ENCODE measurements at places on chromosomes 2 and 18.

DNA sequence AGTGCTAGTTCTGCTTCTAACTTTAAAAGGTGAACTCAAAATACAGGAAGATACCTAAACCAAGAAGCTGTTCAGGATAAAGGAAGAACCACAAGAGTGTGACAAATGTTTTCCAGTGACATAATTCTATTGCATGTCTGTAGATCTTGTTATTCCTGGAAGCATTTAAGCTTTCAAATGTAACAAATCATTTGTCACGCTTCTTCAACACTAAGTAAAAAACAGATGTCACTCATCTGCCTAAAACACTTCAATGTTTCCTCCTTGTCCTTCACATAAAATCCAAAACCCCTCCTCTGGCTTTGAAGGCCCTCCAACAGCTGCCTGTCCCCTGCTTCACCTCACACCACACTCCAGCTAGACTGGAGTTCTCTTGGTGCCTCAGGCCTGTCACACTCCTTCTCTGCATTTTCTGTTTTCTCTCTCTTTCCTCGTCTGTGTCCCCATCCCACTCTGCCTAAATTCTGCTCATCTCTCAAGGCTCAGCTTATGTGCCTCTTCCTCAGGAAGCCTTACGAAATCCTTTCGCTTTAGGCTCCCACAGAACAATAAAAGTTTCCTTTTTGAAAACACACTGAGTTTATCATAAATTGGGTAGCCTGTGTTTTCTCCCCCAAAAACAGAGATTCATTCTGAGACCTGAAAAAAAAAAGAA, 6.4 kb upstream of the CLEC4F start:
- no peak for DNase-seq

GRCh38 chr2:50783111-50783510, 248.8 kb downstream of the NRXN1 start:
- no peak for DNase-seq

DNA sequence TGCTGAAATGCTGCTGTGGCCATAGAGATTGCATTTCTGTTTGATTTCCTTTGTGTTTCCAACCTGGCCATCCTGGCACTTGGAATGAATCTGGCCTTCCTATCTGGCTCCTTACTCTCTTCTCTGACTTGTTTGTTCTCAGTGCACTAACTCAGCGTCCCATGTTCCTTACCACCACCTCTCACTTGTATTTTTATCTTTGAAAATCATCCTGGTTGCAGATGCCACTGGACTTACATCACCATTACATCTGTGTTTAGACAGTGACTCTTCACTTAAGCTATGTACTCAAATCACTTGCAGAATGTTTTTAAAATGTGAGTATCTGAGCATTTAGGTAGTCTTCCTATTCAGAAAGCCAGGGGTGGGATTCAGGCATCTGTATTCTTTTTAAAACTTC, 239.5 kb downstream of the WDR7 start:
- peak; percentile 63 for DNase-seq

GRCh38 chr18:22455425-22456115, 37.9 kb upstream of the CTAGE1 start:
- DNase-seq: no peak

Data from HFF-Myc (cell line).